ENCODE measurements at places on chromosomes 2 and 18. TPM values are rescaled to one million over a fixed set of nuclear protein-coding genes. Genes with fewer than 3 reads are reported as not detected.

DNA sequence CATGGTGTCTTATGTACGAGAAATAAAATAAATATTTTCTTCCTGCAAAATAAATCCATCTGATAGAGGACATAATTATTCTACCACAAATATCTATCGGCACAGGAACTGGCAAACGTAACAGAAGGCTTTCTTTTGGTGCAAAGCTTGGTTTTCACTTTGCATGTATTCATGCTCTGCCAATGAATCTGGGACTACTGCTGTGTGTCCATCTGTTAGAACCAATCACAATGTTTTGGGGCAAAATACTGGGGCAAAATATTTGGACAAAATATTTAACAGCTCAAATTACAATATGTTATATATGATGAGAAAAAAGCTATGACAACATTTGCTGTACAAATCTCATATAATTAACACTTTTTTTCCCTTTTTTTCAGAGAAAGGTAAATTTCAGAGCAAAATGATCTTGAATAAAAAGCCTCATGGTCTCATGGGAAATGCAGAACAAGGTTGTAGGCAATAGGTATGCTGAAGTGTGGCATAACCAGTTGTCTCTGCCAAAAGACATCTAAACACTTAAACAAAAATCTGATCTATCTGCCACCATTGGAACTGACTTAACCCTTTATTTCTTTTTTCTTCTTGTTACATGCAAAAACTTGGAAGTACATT, 923.2 kb downstream of the CPS1 start:
- no peak for ATAC-seq

DNA sequence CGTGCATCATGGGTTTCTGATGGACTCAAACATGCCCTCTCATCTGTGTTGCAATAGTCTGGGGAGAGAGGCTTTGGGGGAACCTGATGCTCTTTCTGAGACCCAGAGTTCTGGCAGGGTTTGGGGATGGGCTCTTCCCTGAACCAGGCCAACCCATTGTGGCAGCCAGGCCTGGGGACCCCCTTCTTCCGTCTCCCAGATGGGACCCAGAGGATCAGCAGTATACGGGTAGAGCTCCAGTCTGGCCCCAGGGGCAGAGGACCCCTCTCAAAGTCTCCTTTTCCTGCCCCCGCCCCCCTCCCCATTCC, 333.7 kb downstream of the DYSF start:
- no peak for ATAC-seq

- no peak for ATAC-seq
These were observed 176.3 kb upstream of the LRP1B start for GRCh38 chr2:142307086-142307485.

OTX1 gene
- not detected for total RNA-seq

DNA sequence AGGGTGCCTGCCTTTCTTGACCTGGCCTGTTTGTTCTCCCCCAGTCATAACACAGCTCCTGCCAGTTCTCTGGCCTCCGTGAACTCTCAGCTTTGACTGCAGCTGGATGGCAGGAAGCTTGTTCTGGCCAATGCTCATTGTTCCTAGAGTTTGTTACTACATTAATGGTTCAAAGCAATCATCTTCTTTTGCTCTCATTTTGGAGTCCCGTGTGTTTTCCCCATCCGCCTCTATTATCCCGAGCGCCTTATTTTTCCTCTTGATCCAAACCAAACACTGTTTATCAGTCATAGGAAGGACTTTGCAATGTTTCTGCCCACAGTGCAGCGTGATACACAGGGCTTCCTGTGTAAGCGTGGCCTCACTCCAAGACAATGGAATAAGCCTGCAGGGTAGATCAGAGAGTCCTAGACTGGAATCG, 184.3 kb upstream of the APCDD1 start:
- ATAC-seq: no peak

DNA sequence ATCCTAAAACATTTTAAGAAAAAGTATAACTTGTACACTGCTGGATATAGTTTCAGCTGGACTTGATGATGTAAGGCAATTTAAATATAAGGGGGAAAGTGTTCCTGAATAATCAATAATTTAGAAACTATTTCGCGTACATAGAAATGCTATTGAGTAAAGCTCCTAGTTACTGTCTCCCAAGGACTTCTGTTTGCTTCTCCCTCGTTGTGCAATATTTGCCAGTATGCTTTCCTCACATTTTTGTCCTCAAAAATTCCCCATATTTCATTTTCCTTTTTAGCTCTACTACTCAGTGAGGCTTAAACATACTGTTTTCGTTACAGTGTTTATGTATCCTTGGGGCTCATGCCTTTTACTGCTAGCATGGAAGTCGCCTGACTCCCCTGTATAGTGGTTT, 36.9 kb downstream of the ATP9B start:
- no peak for ATAC-seq

C2orf80 gene
- total RNA-seq: not detected

DNA sequence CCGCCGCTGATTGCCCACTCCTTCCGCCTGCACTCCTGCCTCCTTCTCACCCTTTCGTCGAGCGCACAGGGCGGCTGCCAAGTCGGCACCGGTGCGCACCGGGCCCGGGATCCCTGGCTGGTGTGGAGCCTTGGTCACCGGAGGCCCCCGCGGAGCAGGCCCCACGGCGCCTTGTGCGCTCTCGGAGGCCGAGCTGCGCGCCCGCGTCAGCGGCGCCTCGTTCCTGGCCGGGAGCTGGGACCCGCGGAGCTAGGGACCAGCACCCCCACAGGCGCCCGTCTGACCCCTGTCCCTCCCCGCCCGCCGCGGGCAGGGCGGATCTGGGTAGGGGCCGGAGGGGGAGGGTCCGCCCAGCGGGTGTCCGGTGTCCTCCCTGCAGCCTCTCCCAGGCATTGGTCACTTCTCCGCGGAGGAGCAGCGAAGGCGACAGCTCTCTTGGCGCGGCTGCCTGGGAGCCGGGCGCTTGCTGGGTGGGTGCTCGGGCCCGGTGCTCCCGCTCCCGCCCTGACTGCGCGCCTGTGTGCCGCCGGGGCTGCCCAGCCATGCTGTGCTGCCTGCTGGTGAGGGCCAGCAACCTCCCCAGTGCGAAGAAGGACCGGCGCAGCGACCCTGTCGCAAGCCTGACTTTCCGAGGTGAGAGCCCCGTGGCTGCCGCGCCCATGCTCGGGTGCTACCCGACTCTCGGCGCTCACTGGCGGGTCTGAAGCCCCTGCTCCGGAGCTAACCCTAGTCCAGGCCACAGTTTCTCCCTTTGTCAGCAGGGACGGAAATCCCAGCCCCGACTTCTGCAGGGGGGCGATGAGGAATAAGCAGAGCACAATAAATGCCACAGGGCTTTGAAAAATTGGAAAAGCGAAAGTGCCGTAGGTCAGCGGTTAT, 13.2 kb downstream of the DYSF start:
- peak; percentile 23 for ATAC-seq

CAPN14 gene
- 0.53 TPM for total RNA-seq

TBR1 gene
- 0.05 TPM for total RNA-seq

DNA sequence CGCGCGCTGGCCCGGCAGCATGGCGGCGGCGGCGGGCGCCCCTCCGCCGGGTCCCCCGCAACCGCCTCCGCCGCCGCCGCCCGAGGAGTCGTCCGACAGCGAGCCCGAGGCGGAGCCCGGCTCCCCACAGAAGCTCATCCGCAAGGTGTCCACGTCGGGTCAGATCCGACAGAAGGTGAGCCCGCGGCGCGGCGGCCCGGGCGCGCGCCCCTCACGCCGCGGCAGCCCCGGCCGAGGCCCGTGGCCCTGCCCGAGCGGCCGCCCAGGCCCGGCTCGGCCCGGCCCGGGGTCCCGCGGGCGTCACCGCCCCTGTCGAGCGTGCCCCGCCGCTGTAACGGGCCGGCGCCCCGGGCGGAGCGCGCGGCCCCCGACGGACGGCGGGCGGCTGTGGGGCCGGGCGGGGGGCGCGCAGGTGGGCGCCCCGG, 218 bp downstream of the DGKD start:
- ATAC-seq: peak; percentile 26

SPC25 gene
- 29.0 TPM for total RNA-seq

- no peak for ATAC-seq
These were observed 92.0 kb downstream of the GAREM1 start for GRCh38 chr18:32378705-32379104.

Data from activated T-helper 17 cell treated with anti-CD3 and anti-CD28 coated beads, Interleukin-2, amount 50 U/mL, for 72 hours (primary cell).